ENCODE measurements at places on chromosomes 4 and X.
A peak's percentile ranks its signal among the peaks of the same experiment; 100 is the strongest.

DNA sequence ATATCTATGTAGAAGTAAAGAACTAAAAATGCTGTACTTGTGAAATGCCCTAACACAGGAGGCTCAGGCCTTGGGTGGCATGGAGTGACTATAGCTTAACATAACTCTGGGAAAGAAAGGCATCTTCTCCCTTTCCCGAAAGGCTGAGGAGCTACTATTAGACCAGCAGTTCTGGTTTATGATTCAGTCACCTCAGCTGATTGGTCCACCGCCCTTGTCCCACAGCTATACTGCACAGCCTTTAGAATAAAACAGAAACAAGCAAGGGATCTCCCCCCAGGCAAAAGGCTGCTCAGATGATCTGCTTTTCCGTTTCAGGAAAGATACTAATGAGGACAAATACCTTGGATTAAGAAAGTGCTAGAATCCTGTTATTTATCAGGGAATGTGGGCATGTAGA is 171.3 kb downstream of the SNCA start:
- no peak for DNase-seq

- DNase-seq: no peak
These were observed 148.3 kb downstream of the BANK1 start for GRCh38 chr4:101938836-101939235.

GRCh38 chrX:68203646-68204045 is 229.6 kb downstream of the OPHN1 start:
- DNase-seq: no peak

GRCh38 chr4:186920992-186921391 is 197.3 kb upstream of the FAT1 start:
- DNase-seq: no peak

DNA sequence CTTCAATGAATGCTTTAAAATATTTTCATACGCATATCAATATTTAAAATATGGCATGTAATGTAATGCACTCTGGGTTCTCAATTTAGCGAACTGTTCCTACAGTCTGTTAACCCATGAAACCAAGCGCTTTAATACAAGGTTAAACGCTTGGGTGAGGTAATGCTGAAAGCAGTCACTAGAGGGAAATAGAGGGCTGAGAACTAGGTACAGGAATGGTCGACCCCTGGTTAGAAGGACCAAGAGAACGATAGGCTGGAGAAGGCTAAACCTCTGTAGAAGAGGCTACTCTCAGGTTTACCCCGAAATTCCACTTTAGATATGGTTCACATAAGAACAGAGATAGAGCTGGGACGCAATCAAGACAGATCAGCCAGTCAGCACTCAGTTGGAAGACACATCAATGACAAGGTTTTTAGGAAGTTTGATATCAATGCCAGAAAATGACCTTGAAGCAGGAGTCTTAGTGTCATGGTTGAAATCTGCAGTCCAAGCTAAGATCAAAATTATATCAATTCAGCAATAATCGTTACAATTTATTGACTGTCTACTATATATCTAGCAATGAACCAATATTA is 26.9 kb downstream of the ARSJ start:
- DNase-seq: peak; percentile 72

DNA sequence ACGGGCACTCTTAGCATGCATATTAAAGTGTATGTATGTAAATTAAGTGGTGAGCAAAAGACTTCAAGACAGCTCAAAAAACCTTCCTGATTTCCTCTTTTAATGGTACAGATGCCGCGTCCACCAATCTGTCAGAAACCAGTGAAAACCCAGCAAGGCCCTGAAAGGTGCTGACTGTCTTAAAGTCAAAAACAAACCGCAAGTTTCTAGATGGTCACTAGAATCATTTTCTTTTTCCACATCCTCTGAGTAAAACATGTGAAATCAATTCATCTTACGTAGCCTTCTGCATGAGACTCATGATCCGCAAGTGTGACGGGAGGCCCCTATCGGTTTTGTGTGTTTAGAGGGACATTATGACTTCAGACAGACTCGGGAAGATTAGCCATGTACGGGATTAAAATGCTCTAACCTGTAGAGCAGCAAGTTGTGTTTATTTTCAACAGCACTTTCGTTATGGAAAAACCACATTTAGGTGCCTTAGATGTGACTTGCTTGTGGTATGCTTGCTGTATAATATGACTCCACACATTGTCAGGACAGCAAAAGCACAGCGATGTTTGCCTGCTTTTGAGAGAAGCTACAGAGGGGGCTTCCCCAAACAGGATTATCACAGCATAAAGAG is 88.2 kb upstream of the STS start:
- no peak for DNase-seq

DNA sequence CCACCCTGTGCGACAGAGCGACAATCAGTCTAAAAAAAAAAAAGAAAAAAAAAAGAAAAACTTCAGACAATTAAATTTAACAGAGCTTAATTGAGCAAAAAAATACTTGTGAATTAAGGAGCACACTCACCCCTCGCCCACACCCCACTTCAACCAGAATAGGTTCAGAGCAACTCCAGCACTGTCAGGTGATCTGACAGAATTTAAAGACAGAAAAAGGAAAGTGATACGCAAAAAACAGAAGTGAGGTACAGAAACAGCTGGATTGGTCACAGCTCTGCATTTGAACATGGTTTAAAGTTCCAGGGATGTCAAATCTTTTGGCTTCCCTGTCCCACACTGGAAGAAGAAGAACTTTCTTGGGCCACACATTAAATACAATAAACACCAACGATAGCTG is 174.4 kb downstream of the PDGFC start:
- DNase-seq: no peak

GRCh38 chrX:32893751-32894150 is 317.6 kb downstream of the DMD start:
- DNase-seq: no peak

- no peak for DNase-seq
These were observed 1.1 kb upstream of the TBC1D14 start for GRCh38 chr4:6908432-6909112.

- no peak for DNase-seq
These were observed 26.7 kb downstream of the C4orf54 start for GRCh38 chr4:99630857-99631360.

- DNase-seq: no peak
These were observed 87.8 kb downstream of the SPRY1 start for GRCh38 chr4:123484291-123484926.

- no peak for DNase-seq
These were observed 282.1 kb upstream of the GIMD1 start for GRCh38 chr4:106650701-106651100.

GRCh38 chr4:71429106-71429505 is 90.3 kb downstream of the SLC4A4 start:
- no peak for DNase-seq

DNA sequence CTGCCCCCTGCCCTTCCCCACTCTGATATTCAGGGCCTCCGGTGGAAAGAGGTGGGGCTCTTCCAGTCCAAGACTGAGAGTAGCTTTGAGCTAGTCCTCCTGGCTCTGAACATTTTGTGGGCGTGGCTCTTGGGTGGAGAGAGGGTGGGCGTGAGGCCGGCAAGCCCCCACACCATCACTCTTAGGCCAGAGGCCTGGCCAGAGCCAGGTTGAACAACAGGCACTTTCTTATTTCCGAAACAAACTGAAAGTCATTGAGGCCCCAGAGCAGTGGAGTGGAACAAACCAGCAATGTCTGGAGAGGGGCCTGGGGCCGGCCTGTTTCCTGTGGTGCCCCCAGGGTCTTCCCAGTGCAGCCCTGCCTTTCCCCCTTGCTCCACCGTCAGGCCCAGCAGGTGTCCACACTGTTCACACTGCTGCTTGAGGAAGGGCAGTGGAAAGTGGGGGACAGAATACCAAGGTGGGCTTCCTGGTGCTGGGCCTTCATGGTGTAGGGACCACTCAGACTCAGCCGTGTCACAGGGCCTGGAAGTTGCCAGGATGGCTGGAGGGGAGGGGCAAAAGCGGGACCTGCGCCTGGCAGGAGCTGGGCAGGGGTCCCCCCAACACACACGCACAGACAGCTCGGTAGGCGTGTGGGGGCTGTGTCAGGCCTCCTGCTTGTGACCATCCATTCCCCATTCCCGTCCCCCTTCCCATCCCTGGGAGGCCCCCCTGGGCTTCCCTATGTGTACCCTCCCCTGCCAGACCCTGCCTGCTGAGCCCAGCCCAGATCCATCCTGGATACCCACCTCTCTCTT is 2.9 kb downstream of the ADRA2C start:
- DNase-seq: no peak

DNA sequence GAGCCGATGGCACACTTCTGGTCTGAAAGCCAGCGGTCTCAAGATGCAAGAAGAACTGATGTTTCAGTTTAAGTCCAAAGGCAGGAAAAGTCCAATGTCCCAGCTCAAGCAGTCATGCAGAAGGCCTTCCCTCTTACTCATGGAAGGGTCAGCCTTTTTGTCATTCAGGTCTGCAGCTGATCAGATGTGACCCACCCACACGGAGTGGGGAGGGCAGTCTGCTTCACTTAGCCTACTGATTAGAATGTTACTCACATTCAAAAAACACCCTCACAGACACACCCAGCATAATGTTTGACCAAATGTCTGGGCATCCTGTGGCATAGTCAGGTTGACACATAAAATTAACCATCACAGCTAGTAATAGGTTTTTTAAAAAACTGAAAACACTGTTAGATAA is 6.6 kb downstream of the HCCS start:
- DNase-seq: no peak

DNA sequence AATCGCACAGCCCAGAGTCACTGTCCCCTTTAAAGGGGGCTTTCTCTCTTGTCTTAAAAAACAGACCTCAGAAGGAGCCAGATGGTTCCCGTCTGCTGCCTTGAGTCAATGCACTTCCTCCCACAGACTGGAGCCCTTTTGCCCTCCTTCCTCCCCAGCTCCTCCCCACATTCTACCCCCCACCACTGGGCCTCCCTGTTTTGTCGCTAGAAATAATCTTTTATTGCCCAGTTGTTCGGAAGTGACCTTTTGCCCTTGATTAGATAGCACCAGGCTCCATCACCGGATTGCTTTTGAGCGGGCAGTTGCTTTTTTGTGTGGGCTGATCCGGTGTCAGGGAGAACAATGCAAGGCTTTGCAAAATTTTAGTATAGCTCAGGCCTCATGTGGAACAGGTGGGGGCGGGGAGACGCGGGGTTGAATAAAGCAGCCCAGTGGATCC is 47.7 kb downstream of the SPRY1 start:
- no peak for DNase-seq

GRCh38 chrX:137032841-137033773 is 688 bp downstream of the GPR101 start:
- no peak for DNase-seq

DNA sequence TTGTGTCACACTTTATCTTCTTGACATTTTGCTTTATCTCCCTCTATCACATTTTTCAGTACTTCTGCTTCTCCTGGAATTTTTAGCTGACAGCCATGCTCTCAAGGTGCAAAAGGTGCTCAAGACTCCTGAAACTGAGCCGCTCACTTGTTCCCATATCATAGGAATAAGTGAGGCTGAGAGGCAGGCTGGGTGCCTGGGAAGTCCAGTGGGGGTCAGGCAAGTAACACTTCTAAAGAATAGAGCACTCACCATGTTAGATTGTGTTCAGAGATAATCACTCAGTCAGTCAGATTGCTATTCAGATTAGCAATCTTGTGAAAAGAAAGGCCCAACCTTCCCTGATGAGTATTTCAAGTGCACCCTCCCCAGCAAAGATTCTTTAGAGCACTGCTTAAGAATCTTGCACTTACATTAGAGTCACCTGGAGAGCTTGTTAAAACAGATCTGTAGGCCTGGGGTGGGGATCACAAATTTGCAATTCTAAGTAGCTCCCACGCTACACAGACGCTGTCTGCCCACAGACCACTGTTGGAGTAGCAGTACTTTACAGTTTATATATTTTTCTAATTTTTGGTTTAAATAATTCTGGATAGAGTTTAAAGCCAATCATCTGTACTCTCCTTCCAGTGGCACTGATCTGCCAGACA is 23.1 kb upstream of the LRAT start:
- DNase-seq: no peak

GRCh38 chr4:66048861-66049260 is 378.6 kb upstream of the EPHA5 start:
- DNase-seq: no peak
